ENCODE measurements at places on chromosomes 7 and 10.

DNA sequence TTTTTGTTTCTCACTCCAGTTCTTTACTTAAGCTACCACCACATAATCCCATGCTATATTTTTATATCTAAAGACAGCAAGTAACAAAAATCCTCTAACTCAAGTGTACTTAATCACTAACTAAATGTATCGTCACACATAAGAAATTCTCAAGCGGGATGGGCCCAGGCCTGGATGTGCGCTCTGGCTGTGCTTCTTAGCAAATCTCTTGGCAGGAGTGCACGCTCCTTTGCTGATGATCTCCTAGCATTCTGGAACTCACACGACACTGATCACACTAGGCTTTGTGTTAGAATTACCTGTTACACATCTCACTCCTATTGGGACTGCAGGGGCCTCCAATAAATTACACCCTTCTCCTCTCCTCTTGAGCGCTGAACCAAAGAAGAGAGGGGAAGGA is 46.7 kb upstream of the CALD1 start:
- DNase-seq = no peak

DNA sequence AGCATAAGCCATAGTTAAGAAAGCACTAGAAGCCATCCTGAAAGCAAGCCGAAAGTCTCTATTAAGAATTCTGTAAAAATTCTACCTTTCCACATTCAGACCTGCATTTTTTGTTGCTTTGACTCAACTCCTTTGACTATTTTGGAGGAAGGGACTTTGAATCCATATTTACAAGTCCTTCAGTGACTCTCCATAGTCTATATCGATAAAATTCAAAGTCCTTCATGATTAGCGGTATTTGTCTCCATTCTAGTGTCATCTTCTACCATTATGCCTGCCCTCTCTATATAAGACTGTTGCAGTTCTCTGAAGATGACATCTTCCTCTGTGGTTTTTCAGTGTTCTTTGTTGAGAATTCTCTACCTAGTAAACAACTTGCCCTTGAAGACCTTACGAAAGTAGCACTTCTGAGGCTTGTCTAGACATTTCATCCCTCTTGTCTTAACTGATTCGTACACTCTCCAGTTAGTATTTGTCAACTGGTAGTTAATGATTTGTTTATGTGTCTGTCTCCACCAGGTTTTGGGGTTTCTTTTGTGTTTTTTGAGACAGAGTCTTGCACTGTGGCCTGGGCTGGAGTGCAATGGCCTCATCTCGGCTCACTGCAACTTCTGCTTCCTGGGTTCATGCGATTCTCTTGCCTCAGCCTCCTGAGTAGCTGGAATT is 1.7 kb downstream of the CCSER2 start:
- no peak for DNase-seq

DNA sequence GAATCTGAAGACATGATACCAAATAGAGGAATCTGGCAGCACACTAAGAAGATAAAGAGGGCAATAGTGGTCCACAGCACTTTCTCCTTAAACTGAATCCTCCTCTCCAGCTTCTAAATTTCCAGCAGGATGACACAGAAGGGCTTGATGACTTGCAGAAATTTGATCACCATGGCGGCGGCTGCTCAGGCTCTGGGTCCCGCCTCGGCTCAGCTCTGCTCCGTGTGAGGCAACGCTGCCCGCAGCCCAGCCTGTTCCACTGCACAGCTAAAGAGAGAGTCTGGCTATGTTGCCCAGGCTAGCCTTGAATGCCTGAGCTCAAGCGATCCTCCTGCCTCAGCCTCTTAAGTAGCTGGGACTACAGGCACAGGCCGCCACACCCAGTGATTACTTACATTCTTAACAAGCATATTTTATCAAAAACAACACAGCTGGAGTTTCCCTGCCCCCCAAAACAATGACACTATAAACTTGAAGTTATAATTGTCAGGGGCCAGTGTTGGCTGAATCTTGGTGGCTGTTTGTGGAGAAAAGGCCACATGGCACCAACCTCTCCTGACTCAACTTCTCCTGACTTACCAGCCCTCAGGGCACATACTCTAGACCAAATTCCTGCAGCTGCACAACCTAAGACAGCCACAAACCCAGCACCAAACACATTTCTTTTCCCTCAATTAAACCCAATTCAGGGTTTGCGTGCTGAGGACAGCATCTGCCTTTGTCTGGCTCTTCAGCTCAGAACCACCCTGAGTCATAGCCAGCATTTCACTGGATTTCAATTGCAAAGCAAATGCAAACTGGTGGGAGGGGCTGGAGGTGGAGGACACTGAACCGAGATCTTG is 11.6 kb upstream of the TNPO3 start:
- peak; percentile 97 for DNase-seq

GRCh38 chr7:47298636-47299035 is 283.3 kb downstream of the TNS3 start:
- peak; percentile 93 for DNase-seq

All from trophoblast cell (in vitro differentiated cells and primary cell).